Cortex of kidney (tissue), 1 donor: ENCODE measurements at places on chromosomes 2 and 18.

- DNase-seq: no peak
Measured at GRCh38 chr2:64462940-64463700, 9.2 kb downstream of the LGALSL start.

- DNase-seq: no peak
Measured at GRCh38 chr2:240405133-240405532, 30.3 kb upstream of the GPC1 start.

- DNase-seq: no peak
Measured at GRCh38 chr2:126644630-126645191, 11.2 kb upstream of the GYPC start.

DNA sequence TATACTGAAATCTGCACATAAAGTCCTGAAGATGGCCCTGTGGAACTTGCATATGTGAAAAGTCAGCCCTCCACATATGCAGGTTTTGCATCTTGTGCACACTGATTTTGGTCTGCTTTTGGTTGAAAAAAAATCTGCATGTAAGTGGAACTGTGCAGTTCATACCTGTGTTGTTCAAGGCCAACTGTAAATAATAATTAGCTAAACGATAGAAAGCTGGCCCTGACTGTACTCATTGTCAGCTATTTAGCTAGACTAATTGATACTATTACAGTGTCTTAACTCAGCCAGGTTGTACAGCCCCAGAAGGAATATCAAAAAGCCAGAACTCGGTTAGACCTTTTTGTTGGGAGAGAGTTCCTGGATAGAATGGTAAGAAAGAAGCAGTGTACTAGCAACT lies 54.5 kb downstream of the EHBP1 start:
- DNase-seq: no peak

DNA sequence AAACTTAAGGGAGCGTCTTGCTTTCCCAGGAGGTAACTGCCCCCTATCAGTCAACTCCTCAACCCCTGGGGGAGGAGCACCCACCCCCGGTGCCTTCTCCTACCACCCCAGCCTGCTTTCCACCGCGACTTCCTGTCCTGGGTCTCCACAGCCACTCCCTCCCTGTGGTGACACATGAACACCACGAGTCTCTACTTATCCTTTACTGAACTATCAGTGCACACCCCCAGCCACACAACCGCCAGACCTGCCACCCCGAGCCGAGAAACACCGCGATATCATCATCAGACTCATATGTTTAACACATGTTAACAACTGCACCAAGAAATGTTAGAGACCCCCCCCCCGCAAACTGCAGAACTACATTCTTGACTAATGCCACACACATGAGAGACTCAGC lies 43.3 kb downstream of the LONRF2 start:
- DNase-seq: no peak

DNA sequence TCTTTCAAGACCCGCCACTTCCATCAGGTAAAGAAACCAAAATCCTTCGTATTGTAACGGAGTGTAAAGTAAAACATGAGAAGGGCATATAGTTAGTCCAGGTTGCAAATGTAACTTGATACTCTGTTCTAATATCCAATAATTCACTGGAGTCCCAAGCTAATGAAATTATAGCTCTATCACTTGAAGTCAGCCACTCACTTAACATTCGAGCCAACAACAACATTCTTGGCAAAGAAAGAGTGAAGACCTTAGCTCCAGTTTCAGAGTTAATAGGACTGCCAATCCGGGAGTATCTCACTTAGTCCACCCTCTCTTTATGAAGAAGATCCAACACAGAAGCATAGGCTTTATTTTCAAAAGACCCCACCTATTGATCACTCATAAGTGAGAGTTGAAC lies 298.0 kb upstream of the SOX11 start:
- DNase-seq: no peak

GRCh38 chr18:49650426-49650891 lies 88.6 kb downstream of the LIPG start:
- no peak for DNase-seq

DNA sequence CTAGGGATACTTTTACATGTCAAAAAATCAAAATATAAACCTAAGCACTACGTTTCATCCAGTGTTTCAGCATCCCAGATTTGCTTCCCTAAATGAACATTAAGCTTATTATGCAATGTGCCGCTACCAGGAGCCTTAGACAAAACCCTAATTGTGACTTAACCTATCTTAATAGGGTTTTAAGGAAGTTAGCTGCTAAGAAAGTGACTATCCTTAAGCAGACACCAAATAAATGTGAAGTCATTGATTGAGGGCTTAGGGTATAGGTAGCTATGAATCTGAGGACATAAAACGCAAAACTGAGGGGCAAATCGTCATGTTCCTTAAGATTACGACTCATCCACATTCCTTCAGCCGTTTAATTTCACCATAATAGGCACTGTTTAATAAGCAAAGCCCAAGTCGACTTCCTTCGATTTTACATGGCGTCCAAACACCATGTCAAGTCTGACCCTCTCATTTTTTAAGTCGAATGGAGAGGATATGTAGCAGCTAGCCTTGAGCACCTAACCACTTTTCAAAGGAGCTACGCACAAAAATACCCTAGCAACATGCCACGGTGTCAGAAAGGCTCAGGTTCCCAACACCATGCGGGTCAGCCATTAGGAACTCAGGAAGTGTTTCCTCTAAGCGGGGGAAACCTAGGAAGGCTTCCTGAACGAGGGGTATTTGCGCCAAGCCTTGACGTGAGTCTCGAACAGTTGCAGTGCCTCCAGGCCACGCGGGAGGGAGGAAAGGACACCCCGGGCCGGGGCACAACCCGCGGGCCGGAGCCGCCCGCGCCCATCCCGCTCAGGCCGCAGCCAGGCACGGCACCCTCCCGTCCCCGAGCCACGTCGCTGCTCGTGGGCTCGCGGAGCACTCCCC lies 1.0 kb downstream of the HDLBP start:
- DNase-seq: no peak

GRCh38 chr2:328761-329160 lies 40.9 kb upstream of the ALKAL2 start:
- no peak for DNase-seq

DNA sequence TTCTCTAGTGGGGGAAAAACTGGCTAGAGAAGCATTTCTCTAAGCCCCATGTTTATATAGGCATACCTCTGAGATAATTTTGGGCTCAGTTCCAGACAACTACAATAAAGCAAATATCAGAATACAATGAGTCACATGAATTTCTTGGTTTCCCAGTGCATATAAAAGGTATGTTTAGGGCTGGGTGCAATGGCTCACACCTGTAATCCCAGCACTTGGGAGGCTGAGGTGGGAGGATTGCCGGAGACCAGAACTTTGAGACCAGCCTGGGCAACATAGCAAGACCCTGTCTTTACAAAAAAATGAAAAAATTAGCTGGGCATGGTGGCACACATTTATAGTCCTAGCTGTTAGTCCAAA lies 22.2 kb downstream of the TSN start:
- no peak for DNase-seq

DNA sequence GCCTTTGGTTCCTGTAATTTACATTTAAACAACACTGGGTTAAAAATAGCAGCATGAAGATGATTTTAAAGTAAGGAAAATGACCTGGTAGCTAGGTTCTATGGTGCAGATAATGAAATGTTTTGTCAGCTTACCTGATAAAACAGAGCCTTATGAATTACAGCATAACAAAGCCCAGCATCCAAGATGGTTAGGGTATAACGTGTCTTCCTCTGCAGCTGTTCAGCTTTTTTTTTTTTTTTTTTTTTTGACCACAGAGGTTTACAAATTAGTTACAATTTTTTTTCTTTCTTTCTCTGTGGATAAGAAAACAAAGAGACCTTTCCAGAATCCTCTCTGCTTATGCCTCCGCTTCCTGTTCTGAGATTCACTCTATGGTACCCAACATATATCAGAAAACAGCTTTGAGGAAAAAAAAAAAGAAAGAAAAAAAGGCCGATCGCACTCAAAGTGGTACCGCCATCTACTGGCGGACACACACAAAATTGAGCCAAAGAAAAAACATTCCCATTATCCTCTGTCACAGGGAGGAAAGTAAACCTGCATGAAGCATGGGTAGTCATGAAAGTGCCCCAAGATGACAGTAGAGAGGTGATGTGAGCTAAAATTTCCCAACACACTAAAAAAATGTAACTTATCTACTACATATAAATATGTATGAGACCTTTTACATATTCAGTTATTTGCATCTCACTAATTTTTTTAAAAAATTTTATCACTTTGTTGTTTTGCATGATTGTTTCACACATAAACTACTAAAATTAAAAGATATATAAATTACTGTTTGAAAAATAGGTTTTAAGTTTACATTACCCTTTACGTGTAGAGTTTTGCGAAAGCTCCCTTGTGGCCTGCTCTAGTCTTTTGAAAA lies at the start of gene SCN3A:
SCN3A (minus strand) TSS at position 362 of the 871 bp plus-strand sequence. CDS start 27,656 bp downstream, outside the sequence.
- DNase-seq: no peak

DNA sequence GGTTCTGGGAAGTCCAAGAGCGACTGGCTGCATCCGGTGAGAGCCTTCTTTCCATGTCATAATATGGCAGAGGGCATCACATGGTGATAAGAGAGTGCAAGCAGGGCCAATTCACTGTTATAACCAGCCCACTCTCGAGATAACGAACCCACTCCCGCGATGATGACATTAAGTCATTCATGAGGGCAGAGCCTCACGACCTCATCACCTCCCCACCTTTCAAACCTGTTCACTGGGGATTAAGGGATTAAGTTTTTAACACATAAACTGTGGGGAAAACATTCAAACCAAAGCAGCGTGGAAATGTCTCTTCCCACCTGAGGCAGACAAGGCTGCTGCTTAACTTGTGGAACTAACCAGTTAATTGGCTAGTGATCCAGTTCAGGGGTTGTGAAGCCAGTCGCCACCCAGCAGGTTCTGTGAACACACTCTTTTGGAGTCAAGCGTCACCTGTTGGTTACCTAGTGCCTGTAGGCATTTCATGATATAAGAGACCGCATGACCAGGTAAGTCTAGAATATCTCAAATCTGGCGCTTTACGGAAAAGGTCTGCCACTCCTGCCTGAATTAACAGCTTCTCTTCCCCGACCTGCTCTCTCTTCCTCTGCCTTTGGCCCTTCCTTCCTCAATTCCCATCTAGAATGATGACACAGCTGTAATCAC lies 54.3 kb downstream of the EDAR start:
- DNase-seq: no peak

GRCh38 chr2:9639000-9639602 lies 8.3 kb upstream of the YWHAQ start:
- no peak for DNase-seq

DNA sequence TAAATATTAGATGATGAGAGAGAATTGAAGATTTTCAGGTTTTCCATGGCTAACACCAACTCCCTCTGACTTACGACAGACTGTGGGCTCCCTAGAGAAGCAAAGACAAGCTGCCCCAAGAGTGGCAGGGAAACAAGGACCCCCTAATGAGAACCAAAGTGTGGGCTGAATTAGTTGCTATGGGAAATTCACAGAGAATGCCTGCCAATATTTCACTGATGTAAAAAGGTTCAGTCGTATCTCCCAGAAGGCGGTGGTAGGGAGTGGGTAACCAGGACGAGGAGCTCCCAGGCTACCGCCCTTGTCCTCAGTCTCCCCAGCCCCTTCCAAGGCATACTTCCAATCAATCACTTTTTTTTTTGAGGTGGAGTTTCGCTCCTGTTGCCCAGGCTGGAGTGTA lies 113.6 kb downstream of the LAMA1 start:
- no peak for DNase-seq

- no peak for DNase-seq
Measured at GRCh38 chr2:46194856-46195255, 102.4 kb upstream of the EPAS1 start.

DNA sequence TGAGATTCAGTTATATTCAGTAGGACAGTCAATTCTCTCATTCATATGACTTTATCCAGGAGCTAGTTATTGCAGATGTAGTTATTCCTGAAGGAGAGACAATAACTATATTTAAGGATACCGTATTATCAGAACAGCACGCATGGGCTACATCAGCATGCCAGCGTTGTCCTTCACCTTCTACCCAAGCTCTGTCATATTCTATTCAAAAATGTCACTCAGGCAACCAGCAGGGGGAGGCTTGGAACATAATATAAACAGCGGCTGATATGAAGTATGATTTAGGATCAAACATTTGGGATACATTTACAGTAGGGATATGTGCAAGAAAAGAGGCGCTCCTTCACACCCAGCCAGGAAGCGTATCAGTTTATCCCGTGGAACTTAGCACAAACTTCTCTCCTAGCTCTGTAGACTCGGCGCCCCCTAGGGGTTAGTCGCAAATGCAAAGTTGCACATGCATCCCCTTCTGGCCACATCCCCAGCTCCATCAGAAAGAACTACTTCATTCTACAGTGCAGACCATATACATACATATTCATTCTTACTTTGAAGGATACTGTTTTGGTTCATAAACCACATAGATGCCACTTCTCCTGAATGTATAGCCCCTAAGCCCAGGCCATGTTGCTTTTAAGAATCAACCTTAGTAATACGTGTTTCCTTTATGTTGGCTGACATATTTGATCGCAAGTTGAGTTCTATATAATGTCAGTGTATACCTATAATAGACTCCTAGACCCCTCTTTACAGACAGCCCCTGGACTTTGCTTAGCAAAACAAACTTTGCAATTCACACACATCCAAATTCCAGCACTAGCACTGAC lies 759.4 kb downstream of the ADCYAP1 start:
- DNase-seq: no peak

GRCh38 chr18:3760741-3761140 lies 310.8 kb downstream of the TGIF1 start:
- DNase-seq: no peak
